ENCODE measurements at places on chromosomes 4 and X.

GRCh38 chr4:182862921-182863320 lies 54.3 kb downstream of the DCTD start:
- DNase-seq: no peak

DNA sequence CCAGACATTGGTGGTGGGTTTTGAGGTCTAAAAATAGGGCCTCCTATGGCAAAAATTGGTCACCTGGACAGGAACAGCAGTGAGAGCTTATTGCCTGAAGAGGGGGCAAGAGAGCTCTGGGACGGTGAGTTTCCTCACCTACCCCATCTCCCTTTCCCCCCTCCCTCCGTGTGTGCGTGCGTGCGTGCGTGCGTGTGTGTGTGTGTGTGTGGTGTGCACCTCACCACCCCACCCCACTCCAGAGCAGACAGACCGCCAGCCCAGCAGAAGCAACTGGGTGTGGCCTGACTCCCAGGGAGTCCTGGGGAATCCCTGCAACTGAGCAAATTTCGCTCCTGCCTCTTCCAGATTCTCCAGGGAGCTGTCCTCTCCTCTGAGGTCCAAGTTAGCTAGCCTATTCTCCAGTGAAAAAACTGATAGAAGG lies 44.7 kb downstream of the PRPS1 start:
- DNase-seq: no peak

GRCh38 chrX:310621-311155 lies 7.9 kb downstream of the GTPBP6 start:
- DNase-seq: no peak

GRCh38 chr4:5746829-5747737 lies 36.1 kb downstream of the EVC start:
- no peak for DNase-seq

GRCh38 chr4:122542411-122543236 lies 78.2 kb downstream of the IL21 start:
- no peak for DNase-seq

GRCh38 chr4:32140636-32141035 lies 1420.5 kb downstream of the PCDH7 start:
- DNase-seq: peak; percentile 6

- DNase-seq: no peak
Observed at GRCh38 chrX:31331928-31332327, 260.1 kb upstream of the FTHL17 start.

- DNase-seq: no peak
Observed at GRCh38 chrX:72309297-72310071, 3.8 kb upstream of the CITED1 start.

GRCh38 chrX:11130136-11130535 lies 19.0 kb downstream of the HCCS start:
- no peak for DNase-seq

DNA sequence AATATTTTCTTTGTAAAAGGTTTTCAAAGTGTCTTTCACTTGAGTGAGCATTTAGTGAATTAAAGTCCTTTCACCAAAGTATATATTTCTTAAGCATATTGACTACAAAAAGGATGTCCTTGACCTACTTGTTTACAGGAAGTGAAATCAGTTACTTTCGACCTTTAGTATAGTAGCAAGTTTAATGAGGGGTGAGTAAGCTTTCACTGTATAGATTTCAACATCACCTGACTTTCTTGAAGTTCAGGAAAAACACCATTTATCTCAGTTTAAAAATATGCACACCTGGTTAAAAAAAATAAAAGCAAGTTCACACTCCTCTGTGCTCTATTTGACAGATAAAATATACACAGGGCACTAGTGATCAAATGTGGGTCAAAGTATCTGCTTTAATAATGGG lies 88.1 kb downstream of the CCSER1 start:
- no peak for DNase-seq

GRCh38 chrX:53547668-53548067 lies 113.5 kb upstream of the HSD17B10 start:
- no peak for DNase-seq

DNA sequence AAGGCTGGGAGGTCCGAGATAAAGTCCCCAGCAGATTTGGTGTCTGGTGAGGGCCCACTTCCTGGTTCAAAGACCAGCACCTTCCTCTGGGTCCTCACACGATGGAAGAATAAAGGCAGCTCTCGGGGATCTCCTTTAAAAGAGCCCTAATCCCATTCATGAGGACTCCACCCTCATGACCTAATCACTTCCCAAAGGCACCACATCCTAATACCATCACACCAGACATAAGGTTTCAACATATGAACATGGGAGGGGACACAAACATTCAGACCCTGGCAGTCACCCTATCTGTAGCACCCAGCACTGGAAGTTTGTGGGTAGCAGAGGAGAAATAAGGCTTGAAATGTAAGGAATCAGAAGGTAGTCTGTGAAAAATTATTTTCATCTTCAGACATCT lies 112.9 kb upstream of the NOCT start:
- no peak for DNase-seq

- DNase-seq: no peak
Observed at GRCh38 chrX:3445806-3446490, 99.5 kb upstream of the MXRA5 start.

- no peak for DNase-seq
Observed at GRCh38 chr4:157590679-157591078, 370.2 kb downstream of the GRIA2 start.

DNA sequence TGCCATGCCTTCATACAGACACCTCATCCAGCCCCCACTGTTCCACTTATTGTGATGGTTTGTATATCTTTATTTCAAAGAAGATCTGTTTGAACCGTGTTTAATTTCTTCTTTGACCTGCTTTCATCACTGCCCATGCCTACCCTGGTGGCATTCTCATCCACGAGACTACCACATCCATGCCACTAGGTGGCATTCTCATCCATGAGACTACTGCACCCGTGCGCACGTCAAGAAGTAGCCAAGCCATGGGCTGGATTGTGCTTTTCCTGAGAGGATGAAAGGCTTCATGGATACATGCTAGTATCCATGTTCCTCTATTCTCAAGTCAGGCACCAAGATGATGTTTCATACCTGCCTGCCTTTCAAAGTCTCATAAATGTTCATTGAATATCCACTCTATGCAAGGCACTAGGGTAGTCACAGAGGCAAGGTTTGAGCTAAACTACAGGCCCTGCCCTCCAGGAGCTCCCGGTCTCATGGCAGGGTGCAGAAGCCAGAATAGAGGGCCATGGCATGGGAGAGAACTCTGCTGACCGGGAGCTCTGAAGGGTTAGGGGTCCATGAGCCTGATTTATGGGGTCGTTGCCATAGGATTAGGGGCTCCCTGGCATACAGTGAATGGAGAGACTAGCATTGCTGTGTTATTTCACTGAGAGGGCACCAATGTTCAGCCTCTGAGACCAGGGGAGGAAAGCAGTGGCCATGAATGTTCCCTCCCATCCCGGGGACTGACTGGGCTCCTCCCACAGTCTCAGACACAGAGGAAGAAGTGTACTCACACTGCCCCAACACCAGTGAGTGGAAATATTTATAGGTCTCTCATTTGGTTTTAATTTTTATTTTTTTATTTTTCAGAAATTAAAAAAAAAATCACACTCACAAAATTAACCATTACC lies 24.8 kb upstream of the EOLA2 start:
- DNase-seq: peak; percentile 17

DNA sequence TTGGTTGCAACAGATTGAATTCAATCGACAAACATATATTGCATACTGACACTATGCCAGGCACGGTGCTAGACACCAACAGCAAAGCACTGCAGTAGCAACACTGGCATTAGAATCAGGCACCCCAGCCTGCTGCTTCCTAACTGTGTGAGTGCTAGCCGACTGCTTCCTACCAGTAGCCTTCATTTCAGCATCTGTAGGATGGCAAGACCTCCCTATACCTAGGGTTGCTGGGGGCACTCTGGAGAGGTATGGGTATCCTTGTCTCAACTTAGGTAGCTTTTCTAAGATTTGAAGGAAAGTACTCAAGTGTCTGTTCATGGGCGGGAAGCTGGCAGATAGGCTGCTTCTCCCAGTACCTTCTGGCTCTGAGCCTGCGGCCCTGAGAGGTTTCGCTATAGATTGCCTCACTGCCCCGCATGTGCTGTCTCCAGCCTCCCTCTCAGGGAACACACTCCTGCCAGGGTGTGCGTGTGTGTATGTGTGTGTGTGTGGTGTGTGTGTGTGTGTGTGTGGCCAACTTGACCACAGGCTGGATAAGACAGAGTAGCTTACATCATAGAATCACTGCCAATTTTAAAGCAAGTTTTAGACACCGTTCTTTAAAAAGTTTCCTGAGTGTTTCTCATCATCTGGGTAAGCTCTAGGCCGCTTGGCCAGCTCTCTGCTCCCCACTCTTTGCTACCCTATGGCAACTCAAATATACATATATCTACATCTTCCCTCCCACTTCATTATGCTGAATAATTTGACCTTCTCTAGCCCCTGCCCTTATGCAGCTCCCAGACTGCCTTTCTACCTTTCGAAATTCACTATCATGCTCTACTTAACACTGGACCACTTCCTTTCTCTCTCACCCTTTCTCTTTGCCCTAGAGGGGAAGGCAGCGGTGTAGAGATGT lies 97.0 kb upstream of the PJA1 start:
- DNase-seq: no peak

DNA sequence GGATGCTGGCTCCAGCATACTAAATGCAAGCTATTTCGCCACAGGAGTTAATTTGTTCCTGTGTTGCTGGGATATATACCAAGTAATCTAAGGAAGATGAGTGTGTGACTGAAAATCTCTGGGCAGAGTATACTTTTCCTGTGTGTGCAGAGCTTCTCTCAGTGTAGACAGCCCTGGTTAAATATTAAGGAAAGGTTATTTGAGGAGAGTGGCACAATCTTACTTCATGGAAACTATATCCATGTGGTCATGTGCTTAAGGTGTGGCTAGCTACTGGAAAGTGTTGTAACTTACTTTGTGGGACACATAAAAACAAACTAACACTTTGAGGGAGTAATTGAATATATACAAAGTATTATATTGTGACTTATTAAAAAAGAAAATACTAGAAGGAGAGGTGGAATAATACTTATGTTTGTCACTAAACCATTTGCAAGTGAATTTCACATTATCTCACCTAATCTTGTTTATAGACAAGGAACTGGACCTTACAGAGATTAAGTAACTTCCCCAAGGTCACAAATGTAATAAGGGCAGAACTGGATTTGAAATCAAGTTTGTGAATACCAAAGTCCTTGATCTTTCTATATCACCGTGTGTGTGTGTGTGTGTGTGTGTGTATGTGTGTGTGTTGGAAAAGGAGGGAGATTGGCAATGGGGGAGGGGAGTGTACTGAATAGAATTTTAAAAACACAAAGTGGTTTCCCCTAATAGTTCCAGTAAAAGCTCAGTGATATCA lies 408.2 kb upstream of the NR3C2 start:
- no peak for DNase-seq

GRCh38 chr4:9943761-9944160 lies 77.5 kb downstream of the SLC2A9 start:
- DNase-seq: no peak

- no peak for DNase-seq
Observed at GRCh38 chrX:152988536-152989291, 5.2 kb downstream of the PNMA5 start.

GRCh38 chr4:152940461-152940860 lies 4.3 kb downstream of the FHDC1 start:
- no peak for DNase-seq

DNA sequence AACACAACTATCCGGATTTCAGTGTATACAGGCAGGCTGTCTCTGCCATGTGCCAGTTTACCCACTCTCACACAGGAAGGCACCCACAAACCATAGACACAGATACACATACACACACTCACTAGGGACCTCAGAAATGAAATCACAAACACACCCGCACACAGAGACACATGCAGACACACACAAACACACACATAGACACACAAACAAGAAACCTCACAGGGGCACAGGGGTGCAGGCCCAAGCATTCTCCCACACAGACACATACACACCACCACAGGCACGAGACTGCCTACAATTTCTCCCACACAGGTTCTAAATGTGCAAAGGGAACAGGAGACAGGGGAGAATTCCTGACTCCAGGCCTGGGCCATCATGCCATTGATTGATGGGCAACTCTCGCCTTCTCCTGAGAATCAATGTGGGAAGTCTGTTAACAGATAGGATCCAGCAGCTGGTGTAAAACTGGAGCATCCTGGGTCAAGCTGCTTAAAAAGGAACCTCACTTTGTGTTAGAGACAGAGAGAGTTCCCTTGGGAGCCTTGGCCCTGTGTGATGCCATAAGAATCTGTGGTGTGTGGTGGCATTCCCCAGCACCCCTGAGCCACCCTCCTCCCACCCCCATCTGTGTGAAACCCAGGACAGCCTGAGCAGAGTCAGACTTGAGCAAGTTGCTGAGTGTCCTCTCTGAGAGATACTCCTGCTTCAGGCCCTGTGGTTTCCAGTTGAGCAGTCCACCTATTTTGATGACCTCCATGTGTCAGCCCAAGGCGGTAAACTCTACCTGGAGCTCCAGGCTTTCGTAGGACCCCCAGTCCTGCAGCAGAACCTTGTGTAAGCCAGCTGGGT lies 33.9 kb downstream of the NBDY start:
- no peak for DNase-seq

- no peak for DNase-seq
Observed at GRCh38 chrX:119984652-119985051, 41.1 kb upstream of the NKAP start.

GRCh38 chrX:24946369-24946768 lies 69.4 kb downstream of the ARX start:
- no peak for DNase-seq

- no peak for DNase-seq
Observed at GRCh38 chr4:101337688-101338087, 9.6 kb downstream of the PPP3CA start.

GRCh38 chr4:112274959-112275358 lies 10.7 kb downstream of the TIFA start:
- no peak for DNase-seq

GRCh38 chr4:4673070-4673469 lies 131.2 kb upstream of the STX18 start:
- no peak for DNase-seq

GRCh38 chrX:42085836-42086235 lies 162.5 kb upstream of the CASK start:
- no peak for DNase-seq

- DNase-seq: no peak
Observed at GRCh38 chrX:48591255-48591791, 6.0 kb upstream of the WDR13 start.

DNA sequence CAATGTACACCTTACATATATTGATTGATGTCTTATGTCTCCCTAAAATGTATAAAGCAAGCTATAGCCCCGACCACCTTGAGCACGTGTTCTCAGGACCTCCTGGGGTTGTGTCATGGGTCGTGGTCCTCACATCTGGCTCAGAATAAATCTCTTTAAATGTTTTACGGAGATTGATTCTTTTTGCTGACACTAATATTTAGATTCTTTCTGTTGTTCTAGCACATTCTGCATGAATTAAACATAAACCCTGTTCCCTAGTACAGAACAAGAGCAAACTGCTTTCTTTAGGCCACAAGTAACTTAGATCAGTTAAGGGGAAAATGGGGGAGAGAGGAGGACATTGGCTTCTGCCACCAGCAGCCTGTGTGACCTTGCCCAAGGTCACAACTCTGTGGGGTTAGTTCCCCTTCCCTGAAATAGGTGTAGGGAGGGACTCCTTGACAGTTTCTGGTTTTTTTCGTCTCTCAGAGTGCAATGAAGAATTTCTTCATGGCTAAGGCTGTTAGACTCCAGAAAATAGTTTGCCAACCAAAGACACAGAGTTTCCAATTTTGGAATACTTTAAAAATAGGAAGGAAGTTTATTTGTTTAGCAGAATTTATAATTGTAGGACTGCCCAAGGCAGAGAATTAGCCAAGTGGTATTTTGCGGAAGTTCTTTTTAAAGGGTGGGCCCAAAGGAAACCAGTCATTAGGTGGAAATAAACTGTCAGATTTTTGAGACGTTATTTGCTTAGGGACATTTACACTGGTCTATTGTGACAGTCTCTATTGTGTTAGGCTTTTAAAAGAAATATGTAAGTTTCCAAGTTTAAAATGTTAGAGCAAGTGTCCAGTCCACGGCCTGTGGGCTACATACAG lies 29.4 kb downstream of the PTTG2 start:
- DNase-seq: no peak

Data from brain pericyte (primary cell).